ENCODE measurements at places on chromosomes 2 and 18.

DNA sequence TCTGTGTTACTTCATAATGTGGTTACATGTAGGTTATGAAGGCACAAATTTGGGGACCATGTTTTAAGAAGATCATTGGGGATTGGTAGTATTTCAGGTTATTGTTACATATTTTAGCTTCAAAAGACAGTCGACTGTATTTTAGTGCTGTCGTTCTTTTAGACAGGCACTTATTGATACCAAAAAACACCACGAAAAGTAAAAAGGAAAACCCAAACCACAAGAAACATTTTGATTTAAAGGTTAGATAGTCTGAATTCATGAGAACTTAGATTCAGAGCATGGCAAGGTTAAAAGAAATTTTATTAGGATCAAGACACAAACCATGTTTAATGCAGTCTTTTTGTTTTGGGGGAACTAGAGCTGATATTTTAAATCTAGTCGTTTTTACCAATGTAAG is 209.0 kb downstream of the CAMKMT start:
- DNase-seq, result no peak

DNA sequence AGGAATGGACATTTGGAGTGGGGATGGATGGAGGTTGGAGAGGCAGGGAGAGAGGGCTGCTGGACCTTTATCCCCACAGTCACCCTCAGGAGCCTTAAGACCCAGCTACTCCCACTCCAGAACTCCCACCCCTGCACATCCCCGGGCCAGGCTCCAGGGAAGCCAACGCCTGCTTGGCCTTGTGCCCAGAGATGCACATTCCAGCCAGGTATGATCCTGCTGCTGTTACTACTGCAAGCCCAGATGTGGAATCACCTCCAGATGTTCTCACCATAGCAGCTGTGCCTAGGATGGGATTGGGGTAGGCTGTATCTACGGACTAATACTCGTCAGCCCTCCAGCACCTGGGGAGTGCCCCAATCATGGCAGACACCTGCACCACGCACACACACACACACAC is 71.7 kb downstream of the ZFP36L2 start:
- DNase-seq, result no peak

- no peak for DNase-seq
Observed at GRCh38 chr2:239223310-239224198, 177.3 kb downstream of the HDAC4 start.

- no peak for DNase-seq
Observed at GRCh38 chr2:112006076-112006410, 49.0 kb upstream of the TMEM87B start.

DNA sequence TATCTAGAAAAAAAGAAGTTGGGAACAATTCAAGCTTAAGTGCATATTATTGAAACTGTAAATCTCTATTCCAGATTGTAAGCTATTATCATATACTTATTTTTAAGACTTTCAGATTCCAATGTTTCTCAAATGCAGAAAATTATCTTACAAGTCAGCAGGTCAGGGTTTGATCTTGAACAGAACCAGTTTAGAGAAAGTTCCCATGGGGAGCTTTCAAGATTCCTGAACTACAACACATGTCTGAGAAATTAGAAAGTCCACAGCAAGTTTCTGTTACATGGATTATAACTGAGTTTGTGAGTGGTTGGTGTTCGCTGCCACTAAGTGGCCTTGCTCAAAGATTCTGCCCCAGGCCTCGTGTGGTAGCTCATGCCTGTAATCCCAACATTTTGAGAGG is 31.6 kb upstream of the SP3 start:
- no peak for DNase-seq

DNA sequence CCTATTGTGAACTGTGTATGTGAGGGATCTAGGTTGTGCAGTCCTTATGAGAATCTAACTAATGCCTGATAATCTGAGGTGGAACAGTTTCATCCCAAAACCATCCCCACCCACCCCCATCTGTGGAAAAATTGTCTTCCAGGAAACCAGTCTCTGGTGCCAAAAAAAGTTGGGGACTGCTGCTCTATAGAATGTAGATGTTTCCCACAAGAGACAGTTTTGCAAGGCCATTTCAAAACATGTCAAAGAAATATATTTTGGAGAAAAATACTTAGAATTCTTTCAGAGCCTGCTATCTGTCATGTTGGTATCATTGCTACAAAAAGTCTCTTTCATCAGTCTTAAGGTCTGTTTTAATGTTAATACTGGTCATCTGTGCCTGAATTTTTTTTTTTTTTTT is 4.1 kb upstream of the SLC39A10 start:
- no peak for DNase-seq

DNA sequence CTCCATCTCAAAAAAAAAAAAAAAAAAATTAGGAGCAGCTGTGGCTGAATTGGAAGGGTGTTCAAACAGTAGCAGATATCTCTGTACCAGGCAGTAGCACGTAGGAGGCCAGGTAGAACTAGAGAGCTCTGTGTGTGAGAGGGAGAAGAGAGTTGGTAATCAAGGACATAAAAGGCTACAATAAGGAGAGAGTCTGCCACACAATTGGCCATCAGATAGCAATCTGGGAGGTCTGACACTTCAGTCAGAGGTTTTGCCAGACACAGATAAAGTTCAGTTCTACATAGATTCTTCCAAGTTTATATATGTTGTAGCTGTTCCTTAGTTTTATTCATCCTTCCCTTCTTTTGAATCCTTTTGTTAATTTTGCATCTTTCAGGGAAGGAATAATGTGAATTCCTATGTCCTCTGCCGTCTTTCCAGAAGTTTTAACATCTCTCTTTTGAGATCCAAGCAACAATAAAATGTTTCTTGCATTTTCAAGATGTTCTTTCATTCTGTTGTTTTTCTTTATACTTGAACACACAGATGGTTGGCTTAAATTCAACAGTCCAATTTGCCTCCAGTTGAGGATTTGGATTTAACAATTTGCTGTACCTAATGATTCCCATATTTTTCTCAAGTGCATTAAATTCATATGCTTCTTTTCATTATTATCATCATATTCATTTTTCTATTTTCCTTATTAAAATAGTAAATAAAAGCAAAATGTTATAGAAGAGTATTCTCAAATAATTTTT is 600.3 kb upstream of the GCFC2 start:
- DNase-seq, result no peak

DNA sequence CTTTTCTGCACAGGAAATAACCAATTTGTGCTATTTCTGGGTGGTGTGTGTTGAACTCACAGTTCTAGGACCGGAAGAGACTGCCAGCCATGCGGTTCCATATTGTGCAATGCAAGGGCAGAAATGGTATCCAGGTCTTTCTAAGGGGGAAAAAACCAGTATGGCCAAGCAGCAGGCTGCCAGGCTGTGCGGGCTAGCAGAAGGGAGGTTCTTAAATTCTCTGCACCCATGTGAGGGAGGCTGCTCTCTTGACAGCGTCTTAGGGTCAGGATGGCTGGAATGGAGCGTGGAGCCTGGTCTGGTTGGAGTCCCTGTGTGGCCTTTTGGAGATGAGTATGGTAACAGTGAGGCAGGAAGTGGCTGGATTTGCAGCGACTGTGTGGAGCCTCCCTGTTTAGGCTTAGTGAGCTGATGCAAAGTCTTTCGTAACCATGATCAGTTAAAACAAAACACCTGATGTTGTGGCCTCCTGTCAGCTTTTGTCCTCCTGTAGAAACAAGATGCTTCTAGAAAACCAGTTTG is 52.6 kb downstream of the NCK2 start:
- no peak for DNase-seq

DNA sequence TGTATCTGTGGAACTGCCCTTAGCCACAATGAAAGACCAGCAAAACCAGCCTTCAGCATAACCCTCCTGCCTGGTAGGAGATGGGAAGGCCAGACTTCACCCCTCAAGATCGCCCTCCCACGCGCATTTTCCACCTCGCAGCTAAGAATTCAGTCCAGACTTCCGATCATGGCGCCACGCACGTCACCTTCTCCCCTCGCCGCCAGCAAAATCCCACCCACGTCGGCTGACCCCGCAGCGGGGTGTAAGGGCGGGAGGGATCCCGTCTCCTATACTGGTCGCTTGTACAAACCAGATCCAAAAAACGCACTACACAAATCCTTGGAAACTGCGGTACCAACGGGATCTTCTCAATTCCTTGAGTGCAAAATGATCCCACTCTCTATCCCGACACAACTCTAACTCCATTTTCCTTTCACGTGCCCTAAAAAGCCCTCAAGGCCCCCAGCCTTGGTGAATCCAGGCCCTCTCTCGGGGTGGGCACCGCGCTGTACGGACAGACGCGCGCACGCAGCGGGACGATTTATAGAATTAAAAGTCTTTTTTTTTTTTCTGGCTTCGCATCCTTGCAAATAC is 1.0 kb upstream of the BMPR2 start:
- DNase-seq, result peak; percentile 86

DNA sequence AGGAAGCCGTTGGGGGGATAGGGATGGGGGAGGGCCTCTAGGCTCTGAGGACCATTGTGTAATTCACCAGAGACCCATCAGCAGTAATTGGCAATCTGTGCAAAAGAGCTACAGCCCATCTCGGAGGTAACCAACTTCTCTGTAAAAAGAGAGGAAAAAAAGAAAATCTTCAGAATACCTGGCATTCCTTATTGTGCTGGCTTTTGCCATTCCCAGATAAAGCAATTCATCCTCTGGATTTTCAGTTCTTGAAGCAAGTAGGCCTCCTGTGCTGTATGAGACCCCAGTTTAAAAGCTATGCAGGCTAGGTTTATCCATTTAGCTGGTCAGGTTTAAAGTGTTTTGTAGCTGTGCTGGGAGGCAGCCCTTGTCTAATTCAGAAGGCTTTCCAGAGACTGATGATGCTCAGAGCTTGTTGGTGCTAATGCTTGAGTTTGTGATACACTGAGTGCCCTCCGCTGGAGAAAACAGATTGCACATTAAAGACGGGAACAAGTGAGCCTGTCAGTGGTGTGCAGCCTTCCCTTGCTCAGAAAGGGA is at the start of gene LRRTM4:
TSS of gene LRRTM4 (minus strand) at position 446 of the 540 bp plus-strand sequence.
- no peak for DNase-seq

DNA sequence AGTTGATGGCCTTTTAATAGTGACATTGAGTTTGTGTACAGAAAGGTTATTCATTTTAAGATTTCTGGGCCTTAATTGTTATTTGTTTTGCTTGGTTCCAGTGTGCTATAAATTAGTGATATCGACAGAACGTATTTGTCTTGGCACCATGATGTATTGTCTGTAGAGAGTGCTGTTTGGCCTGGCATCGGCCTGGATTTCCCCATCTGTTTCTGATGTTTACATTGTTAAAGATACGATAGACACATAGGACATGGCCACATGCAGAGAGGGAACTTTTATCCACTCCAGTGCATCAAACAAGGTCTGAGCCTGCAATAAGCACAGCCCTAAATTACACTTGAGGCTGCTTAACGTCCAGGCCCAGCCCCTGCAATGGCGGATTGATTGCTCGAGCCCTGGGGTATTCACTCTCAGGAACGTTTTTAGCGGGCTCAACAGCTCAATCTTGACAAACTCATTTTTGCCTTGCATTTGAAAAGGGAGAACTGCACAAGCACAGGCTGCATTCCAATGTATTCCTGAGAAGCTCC is 144.7 kb downstream of the SLC4A3 start:
- DNase-seq, result no peak

- peak; percentile 82 for DNase-seq
Observed at GRCh38 chr2:44358503-44358902, 2.8 kb downstream of the PREPL start.

DNA sequence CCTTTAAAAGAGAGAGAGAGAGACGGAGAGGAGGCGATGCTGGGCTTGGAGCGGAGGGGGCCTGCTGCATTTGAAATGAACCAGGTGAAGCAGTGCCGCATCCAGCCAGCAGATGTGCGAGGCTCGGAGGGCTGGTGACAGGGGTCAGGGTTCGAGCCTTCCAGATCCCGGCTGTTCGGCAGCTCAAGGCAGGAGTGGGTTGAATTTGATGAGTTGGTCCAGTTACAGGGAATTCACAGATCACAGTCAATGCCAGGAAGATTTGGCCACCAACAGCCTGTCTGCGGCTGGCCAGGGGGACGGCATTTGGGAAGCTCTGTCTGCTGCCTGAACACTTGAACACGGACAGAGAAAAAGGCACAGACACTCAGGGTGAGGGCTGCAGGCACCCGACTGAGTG is 48.6 kb downstream of the PTGR3 start:
- DNase-seq, result no peak

- DNase-seq, result no peak
Observed at GRCh38 chr2:62143696-62144095, 52.2 kb upstream of the B3GNT2 start.

DNA sequence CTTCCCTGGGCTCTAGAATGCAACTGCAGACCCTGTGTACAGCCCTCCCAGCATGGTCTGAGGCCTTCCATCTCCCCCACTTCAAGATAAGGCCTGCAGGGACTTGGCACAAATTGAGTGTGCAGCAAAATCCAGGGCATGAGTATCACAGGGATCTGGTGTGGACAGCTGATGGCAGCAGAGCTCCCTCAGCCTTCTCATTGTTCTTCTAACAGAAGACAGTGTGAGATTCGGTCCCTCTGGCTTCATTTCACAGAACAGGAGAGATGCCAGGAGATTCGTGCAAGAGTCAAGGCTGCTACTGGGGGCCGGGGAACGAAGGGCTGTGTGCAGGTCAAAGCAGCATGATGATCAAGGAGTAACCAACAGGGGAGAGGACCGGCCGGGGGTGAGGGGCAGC is 85.8 kb downstream of the UXS1 start:
- DNase-seq, result peak; percentile 19

- DNase-seq, result peak; percentile 72
Observed at GRCh38 chr2:61993422-61994024, 88.0 kb downstream of the COMMD1 start.

- no peak for DNase-seq
Observed at GRCh38 chr2:72998234-72998651, 73.3 kb downstream of the SFXN5 start.

DNA sequence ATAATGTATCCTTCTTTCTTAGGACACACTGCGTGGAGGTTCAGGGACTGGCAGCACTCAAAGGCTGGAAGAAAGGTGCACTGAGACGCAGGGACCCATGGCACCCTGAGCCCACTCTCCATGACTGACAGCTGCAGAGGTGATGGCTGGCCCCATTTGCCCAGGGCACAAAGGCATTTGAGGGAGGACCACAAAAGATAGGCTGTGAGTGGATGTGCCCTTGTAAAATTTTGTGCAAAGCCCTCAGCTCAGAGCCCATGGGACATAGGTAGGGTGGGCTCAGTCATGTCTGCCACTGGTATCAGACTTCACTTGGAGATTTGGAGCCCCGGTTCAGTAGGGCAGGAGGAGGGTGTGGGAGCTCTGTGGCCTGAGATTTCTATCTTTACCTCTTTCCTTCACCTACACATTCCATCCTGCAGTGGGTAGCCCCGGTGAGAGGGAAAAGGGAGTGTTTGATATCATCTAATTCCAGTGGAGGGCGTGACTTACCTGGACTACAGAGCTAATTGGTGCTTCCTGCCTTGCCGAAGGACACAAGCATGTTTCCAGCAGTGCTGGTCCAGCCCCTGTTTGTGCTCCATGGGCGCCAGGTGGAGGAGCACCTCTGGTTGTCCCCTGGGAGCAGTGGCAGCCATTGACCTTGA is 312.2 kb downstream of the EN1 start:
- no peak for DNase-seq
